ENCODE measurements at places on chromosomes 11 and 22. TPM values are rescaled to one million over a fixed set of nuclear protein-coding genes. Genes with fewer than 3 reads are reported as not detected.

DNA sequence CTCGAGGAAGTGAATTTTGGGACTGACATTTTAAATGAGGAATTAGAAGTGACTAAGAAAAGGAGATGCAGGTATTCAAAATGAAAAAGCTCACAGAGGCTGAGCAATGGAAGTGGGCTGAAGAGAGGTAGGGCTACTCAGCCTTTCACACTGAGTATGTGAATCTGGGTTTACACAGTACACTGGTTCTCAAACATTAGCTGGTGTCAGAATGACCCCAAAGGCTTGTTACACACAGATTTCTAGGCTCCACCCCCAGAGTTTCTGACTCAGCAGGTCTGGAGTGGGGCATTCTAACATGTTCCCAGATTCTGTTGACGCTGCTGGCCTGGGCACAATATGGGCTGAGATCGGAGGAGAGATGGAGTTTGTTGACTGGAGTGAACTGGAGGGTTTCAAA is 32.8 kb downstream of the CADM1 start:
- no peak for DNase-seq

DNA sequence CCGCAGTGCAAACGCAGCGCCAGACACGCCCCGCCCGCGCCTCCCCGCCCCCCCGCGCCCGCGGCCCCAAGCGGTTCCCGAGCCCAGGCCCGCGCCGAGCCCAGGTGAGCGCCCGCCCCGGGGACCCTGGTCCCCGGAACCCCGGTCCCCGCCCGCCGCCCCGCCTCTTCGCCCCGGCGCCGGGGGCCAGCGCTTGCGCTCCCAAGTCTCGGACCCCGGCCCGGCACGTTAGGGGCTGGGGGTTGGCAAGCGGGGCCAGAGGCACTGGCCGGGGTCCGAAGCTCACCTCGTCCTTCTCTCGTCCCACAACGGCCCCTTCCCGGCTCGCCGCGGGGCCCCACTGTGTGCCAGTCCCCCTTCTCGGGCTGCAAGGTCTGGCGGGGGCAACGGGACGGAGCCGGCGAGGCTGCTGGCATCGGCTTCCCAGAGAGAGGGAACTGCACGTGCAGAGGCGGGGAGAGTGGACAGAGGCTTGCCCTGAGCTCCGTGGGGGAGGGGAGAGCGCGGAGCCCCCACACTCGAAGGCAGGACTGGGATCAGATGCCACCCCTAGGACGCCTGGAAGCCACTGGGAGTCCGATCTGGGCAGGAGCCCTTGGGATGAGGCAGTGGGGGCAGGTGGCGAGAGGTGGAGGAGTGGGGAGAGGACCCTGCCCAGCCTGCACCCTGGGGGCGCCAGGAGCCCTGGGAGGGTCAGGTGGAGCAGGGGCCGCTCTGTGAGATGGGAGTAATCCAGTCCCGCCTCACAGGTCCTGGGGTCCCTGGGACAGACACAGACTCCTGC is 1.8 kb upstream of the AIFM3 start:
- no peak for DNase-seq

DNA sequence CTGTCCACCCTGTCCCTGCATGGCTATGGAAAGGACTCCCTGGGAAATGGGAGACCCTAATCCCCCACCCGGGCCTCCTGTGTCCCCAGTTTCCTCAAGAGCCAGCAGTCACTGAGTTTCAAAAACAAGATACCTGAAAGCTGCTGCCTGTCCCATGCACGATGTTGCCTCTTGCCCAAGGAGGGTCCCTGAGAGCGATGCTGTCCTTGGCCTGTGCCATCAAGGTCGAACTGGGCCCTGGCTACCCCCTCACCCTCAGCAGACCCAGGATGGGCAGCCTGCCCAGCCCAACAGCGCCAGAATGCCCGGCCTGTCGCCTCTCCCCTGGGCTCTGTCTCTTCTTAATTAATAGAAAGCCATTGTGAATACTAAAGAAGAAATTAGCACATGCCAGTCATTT is 104.5 kb upstream of the LMO1 start:
- DNase-seq = no peak

DNA sequence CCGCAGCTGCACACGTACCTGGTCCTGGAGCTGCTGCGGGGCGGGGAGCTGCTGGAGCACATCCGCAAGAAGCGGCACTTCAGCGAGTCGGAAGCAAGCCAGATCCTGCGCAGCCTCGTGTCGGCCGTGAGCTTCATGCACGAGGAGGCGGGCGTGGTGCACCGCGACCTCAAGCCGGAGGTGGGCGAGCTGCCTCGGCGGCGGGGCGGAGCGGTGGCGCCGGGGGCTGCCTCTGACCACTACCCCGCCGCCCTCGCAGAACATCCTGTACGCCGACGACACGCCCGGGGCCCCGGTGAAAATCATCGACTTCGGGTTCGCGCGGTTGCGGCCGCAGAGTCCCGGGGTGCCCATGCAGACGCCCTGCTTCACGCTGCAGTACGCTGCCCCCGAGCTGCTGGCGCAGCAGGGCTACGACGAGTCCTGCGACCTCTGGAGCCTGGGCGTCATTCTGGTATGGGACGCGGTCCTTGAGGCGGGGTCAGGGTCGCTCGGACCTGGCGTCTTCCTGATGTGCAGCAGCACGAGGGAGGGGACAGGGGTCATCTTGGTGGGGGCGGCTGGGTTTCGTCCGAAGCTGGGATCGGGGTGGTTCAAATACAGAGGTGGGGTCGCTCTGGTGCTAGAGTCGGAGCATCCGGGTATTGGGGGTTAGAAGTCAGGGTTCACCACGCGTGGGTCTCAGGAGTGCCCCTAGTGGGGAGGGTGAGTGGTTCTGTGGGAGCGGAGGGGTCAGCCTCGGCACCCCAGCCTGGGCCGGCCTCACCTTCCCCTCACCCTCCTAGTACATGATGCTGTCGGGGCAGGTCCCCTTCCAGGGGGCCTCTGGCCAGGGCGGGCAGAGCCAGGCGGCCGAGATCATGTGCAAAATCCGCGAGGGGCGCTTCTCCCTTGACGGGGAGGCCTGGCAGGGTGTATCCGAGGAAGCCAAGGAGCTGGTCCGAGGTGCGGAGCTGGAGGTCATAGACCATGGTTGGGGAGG is 10.8 kb downstream of the RPS6KA4 start:
- DNase-seq = no peak

GRCh38 chr22:29268511-29269229 is 602 bp downstream of the EWSR1 start:
- peak; percentile 54 for DNase-seq

DNA sequence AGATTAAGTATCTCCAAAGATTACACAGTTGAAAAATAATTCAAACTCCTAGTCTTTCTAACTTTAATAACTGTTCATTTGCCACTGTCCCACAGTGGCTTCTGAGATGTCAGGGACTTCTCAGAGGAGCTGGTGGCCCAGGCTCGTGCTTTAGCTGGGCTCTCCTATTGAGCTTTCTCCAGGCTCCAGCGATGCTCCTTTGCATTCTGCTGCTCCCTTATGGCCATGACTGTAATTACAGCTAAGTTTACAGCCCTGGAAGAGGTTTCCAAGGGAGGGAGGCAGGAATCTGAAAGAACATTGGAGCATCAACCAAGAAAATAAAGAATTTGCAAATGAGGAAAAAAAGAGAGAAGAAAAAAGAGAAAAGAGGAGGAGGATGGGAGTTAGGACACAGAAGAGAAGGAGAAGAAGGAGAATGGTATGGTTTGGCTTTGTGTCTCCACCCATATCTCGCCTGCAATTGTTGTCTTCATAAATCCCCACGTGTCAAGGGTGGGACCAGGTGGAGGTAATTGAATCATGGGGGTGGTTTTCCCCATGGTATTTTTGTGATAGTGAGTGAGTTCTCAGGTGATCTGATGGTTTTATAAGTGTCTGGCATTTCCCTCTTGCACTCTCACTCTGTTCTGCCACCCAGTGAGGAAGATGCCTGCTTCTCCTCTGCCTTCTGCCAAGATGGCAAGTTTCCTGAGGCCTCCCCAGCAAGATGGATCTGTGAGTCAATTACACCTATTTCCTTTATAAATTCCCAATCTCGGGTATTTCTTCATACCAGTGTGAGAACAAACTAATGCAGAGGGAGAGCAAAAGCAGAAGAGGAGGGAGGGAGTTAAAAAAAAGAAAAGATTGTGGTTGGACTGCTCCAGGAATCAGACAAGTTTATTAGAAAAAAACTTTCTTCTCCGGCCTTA is 857.0 kb downstream of the KCNA4 start:
- DNase-seq = peak; percentile 0

- DNase-seq = no peak
These were observed 40.2 kb downstream of the HTR3A start for GRCh38 chr11:114015117-114015516.

DNA sequence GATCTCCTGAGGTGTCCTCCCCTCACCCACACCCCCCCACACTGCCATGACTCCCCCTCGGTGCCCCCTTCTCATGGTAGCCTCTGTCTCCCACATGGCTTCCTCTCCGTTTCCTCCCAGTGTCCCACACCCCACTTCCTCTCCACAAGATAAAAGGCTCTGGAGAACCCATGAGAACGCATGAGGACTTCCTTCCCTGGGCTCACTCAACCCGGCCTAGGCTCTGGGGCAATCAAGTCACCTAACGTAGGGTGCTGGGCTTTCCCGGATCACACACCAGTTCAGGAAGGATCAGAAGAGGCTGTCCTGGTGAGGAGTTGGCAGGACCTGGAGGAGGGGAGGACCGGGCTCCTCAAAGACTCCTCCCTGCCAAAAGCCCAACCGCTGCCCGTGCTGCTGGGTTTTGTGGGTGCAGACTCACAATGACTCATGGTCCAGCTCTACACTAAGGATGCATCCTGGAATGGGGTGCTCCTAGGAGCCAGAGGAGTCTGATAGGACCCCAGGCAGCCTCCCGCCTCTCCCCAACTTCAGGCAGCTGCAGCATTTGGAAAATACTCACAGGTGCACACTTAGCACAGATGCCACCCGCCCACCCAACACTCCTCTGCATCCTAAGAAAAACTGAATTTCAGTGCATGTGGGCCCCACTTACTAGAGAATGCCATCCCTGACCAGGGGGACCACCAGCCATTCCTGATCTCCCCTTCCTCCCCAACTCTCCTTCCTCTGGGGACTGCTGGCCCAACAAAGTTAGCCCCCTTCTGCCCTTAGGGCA is 21.0 kb downstream of the SLC22A12 start:
- no peak for DNase-seq

The RIMBP3B gene
- not detected for total RNA-seq

The USP35 gene
- total RNA-seq = 17.3 TPM

The SEPTIN3 gene
- 4.7 TPM for total RNA-seq

The CCDC157 gene
- total RNA-seq = 3.2 TPM

The OR51A4 gene
- total RNA-seq = not detected

The EI24 gene
- total RNA-seq = 35.6 TPM
